ENCODE measurements at places on chromosomes 12 and 14. TPM values are rescaled to one million over a fixed set of nuclear protein-coding genes. Genes with fewer than 3 reads are reported as not detected.

DNA sequence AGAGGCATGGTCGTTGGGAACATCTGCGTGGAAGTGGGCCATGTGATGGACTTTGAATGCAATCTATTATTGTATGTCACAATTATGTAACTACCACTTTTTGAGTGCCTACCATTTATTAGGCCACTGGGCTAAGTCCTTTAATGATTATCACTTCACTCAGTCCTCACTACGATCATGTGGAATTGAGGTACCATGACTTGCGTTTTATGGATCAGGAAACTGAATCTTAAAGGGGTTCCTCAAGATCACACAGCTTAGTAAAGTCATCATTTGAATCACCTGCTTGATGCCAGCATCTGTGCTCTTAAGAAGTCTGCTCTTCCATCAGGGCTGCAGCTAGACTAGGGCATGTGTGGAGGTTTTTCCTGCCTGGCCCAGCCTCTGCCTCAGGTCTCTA, 136.7 kb downstream of the DAD1 start:
- no peak for DNase-seq

DNA sequence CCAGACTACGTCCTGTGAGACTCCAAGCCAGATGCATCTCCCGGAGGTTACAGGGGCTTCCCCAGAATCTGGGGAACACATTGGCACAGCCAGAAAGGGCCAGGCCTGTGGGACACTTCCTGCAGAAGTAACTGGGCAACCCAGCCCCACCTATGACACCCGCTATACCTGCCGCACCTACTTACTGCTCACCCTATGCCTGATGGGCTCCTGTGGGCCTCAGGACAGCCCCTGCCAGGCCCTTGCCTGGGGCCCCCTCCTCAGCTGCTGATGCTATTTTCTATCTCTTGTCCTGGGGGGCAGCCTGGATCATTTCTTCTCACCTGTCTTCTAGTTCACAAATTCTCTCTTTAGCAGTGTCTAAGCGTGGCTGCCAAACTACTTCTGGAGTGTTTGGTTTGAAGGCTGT, 28.7 kb downstream of the JAG2 start:
- DNase-seq = no peak

GRCh38 chr12:40738856-40739255, 46.6 kb downstream of the CNTN1 start:
- DNase-seq = no peak

CCNB1IP1 gene
- total RNA-seq = 258 TPM

ESR2 gene
- 0.07 TPM for total RNA-seq

POTEM gene
- total RNA-seq = not detected

TIMELESS gene
- total RNA-seq = 8.6 TPM

All from NCI-H460 (cell line).